ENCODE measurements at places on chromosomes 2 and 18.

- DNase-seq, result no peak
These were observed 13.2 kb upstream of the MAP4K4 start for GRCh38 chr2:101684313-101684712.

DNA sequence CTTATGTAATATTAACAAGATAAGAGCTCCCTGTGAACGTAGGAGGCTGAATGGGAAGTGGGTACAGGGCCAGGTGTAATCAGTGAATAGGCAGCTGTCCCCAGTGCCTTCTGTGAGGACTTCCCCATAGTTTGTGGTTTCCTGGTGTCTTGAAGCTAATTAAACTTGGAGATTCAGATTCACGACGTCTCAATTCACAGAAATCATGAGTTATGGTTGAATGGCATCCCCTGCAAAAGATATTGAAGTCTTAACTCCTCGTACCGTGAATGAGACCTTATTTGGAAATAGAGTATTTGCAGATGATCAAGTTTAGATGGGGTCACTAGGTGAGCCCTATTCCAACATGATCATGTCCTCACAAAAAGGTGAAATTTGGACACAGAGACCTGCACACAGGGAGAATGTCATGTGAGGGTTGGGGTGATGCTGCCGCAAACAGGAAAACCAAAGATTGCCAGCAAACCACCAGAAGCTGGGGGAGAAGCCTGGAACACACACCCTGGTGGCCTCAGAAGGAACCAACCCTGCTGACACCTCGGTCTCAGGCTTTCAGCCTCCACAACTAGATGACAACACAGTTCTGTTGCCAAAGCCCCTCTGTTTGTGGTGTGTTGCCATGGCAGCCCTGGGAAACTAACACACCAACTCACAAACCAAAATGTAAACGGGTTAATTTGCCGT lies 13.2 kb downstream of the ARL4C start:
- DNase-seq, result peak; percentile 95

DNA sequence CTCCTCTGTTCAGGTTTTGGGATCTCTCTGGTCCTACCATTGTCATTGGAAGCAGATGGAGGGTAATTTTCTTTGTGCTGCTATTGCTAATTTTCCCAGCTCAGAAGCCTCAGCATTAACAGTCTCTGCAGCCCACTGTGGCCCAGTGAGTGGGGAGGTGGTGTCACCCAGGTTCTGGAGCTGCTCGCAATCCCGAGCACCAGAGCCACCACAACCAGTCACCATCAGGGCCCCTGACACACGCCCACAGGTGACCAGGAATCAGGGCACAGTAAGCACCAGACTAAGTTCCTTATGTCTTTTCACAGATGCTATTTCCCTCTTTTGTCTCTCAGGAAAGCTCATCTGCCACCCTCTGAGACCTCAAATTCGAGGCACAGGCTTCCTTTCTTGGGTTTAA lies 87.9 kb downstream of the SEPTIN10 start:
- no peak for DNase-seq

GRCh38 chr2:188322569-188323551 lies 31.2 kb downstream of the GULP1 start:
- DNase-seq, result no peak

DNA sequence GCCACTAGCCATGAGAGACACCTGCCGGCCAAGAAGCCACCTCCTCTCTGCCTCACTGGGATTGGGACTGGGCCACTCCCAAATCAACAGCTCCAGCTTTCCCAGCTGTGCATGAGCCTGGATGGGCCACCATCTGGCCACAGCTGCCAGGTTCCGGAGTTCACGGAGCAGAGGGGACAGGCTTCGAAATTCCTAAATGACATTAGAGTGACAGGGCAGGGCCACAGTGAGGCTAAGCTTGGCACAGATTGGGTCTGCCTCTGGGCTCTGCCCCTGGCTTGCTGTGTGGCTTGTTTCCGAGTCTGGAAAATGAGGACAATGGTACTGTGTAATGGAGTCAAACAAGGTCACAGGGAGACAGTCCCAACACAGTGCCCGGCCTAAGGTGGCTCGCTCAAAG lies 6.5 kb downstream of the DIPK1C start:
- DNase-seq, result no peak
